Activated naive CD4-positive, alpha-beta T cell treated with Interleukin-2 at 50 U/mL for 16 hours (primary cell): ENCODE measurements at places on chromosomes 11 and 22.

DNA sequence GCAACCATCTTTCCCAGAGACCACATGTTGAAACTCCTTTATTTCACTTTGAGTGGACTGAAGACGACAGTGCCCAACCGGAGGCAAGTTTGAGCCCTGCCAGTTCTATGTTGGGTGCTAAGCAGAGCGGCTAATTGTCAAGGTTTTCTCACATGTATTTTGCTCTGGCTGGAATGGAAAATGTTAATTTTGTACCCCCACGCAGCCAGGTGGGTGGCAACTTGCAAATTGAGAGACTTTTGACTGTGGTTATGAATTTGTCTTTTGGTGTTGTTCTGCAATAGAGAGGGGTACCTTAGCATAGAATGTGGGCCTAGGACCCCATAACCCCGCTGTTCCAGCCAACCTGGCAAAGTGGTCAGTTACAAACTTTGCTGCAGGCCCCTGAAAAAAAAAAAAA is 42.5 kb upstream of the SLC5A12 start:
- no peak for DNase-seq

- no peak for DNase-seq
These were observed 98.0 kb downstream of the SHANK2 start for GRCh38 chr11:71154261-71154805.

- no peak for DNase-seq
These were observed 89.3 kb downstream of the NAT10 start for GRCh38 chr11:34194576-34195335.

DNA sequence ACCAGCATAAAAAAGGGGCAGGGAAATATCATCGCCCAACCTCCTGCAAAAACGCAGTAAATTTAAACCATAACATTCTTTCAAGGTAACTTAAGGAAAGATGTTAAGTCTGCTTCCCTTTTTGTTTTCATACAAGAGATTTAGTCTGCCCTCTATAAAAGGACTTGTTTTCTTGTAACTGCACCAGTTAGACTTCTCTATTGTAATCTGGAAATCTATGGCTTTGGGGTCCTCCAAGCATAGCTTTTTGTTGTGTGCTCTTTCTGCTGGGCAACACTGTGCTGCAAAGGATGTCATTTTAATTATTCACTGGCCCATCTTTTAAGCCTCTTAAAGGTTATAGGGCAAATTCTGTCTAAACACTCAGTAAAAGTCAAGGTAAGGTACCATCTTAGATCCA is 136.0 kb downstream of the MAML2 start:
- no peak for DNase-seq

DNA sequence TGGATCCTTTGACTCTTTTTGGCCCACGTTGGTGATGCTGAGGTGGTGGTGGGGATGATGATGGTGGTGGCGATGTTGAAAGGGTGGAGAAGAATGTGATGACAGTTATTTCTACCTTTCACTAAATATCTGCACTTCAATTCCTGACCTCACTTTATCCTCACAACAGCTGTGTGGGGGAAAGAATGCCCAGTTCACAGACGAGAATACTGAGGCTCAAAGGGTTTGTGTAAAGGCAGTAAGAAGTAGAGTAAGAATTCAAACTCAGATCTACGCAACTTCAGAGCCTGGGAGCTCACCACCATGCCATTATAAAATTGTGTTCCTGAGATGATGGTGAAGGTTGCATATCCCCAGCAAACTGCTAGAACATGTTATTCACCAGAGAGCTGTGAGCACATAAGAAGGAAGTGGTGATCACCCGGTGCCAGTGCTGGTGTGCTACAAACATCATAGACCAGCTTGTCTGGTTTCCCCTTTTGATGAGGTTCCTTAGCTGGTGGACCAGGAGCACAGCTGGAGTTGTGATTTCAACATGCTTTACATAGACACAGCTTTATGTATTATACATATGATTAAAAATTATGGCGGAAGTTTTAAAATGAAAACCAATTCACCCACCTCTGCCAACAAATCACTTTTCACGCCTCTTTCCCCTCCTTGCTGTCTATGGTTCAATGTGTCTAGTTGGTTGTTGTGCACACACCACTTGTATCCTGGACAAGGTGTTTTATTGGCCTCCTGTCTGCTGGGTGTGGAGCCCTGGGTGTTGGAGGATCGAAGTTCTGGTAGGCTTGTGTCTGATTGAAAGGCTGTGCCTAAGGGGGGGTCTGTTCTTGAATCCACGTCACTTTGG is 6.2 kb downstream of the ST14 start:
- no peak for DNase-seq
